ENCODE measurements at places on chromosomes 12 and 14.

DNA sequence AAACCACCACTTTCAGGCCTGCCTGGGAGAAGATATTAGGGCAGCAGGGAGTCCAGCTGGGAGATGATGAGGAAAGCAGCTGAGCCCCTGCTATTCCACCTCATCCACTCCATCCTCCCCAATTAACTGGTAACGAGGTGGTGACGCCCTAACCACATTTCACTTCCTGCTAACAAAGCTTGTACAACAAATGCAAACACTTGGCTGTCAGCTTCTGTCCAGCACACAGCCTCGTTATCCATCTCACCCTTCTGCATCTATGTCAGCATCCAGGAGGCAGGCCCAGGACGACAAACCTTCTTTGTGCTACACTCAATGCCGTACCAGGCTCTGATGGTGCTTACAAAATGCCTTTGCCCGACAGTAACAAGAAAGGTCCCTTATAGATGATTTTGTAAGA is 225.4 kb downstream of the APAF1 start:
- DNase-seq: no peak

DNA sequence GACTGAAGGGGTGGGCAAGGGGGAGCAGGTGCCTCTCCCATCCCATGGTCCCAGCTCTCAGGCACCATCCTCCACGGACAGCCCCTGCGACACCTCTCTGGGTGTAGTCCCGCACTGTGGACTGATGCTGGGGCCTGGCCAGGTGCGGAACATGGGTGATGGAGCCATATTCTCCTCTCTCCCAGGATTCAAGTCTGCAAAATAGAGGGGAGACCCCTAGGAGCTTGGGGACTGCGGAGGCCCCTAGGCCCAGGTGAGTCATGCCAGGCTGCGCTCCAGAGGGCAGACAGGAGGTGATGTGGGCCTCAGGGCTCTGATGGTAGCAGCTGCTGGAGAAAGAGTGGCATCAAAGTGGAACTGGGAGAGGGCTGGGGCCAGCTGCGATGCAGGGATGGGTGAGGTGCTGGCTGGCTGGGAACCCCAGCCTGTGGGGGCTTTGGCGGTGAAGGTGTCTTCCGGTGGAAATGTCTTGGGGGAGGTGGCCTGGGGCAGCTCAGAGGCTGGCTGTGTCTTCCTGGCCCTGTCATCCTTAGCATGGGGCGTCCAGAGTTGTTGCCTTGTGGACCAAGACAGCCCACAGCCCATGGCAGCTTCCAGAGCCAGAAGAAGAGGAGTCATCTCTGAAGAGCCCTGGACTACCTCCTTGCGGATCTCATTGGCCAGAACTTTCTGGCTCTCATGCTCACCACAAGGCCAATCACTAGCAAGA is 149.1 kb downstream of the KIF26A start:
- DNase-seq: no peak

DNA sequence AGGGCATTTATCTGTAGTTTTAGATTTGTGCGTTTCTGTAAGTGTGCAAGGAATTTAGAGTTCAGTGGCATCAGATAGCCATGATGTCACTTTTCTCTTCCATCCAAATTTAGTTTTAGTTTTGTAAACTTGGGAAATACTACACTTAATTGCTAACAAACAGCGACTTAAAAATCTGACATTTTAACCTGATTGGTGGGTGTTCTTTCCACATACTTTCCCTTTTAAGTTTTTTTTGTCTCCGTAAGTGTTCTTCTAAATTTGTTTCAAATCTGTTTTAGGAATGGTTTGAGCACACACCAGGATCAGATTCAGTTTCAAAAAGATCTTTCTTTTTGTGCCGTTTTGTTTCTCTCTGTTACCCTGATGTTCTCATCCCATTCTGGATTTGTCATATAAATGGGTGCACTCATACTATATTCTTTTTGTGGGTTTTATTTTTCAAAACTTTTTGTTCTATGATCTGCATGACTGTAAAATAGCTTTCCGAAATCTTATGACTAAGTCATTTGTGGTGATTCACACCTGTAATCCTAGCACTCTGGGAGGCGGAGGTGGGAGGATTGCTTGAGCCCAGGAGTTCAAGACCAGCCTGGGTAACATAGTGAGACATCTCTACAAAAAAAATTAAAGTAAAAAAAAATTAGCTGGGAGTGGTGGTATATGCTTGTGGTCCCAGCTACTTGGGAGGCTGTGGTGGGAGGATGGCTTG is 58.9 kb downstream of the FBXO34 start:
- no peak for DNase-seq

- no peak for DNase-seq
Observed at GRCh38 chr12:130338794-130339601, 1.3 kb downstream of the PIWIL1 start.

DNA sequence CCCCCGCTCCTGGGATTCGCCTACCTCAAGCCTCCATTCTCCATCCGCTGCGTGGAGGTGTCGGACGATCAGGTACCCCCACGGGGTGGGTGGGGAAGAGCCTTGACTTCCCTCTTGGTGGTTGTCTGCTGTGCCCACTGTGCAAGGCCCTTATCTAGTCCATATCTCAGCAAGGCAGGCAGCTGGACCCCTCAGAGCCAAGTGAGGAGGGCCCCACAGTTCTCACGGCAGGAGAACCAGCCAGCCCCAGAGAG is 39.9 kb downstream of the MMAB start:
- DNase-seq: no peak

- no peak for DNase-seq
Observed at GRCh38 chr12:47832263-47832933, 12.7 kb upstream of the HDAC7 start.

DNA sequence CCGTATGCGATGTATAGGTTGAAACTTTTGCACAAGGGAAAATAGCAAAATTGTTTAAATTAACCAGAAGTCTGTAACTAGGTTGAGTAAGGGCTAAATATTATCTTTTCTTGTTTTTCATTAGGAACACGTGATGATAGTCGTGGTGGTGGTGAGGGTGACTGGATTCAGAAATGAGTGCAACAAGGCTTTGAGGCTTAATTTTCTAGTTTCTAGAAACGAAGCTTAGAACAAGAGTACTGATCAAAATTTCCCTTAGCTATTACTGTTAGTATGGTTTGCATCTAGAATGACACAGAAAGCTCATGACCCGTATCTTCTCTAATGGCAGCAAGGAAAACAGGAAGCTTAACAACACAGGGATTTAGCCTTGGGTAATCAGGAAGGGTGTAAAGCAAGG is 7.0 kb downstream of the SLIRP start:
- DNase-seq: no peak

DNA sequence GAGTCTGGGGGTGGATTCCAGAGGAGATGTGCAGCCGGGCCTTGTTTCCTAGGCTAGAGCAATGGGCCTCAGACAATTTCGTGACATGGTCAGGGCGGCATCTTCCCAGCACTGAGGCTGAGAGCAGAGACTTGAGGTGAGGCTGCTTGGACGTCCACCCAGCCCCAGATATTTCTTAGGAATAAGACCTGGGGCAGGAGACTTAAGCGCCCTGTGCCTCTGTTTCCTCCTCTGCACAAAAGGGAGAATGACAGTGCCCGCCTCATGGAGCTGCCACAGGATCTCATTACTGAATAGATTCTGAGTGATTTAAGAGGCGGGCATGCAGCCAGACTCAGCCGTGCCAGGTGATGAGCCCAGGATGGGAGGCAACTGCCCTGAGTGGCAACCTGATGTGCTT is 297.9 kb upstream of the SFSWAP start:
- no peak for DNase-seq

DNA sequence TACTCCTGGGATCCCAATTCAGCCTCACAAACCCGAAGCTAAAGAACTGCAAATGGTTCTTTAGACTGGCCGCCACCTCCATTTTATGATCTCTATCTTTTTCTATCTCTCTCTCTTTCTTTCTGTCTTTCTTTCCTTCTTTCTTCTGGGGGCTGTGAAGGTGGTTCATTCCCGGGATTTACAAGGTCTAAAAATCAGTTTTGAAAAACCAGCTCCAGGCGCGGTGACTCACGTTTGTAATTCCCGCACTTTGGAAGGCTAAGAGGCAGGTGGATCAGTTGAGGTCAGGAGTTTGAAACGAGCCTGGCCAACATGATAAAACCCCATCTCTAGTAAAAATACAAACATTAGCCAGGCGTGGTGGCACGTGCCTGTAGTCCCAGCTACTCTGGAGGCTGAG is 67.2 kb upstream of the VASH1 start:
- no peak for DNase-seq

GRCh38 chr12:53093777-53094393 is 3.6 kb upstream of the IGFBP6 start:
- DNase-seq: no peak

DNA sequence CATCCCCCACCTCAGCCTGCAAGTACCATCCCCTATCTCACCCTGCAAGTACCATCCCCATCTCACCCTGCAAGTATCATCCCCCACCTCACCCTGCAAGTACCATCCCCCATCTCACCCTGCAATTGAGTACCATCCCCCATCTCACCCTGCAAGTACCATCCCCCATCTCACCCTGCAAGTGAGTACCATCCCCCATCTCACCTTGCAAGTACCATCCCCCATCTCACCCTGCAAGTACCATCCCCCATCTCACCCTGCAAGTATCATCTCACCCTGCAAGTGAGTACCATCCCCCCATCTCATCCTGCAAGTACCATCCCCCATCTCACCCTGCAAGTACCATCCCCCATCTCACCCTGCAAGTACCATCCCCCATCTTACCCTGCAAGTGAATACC is 45.0 kb downstream of the ZC3H14 start:
- no peak for DNase-seq

DNA sequence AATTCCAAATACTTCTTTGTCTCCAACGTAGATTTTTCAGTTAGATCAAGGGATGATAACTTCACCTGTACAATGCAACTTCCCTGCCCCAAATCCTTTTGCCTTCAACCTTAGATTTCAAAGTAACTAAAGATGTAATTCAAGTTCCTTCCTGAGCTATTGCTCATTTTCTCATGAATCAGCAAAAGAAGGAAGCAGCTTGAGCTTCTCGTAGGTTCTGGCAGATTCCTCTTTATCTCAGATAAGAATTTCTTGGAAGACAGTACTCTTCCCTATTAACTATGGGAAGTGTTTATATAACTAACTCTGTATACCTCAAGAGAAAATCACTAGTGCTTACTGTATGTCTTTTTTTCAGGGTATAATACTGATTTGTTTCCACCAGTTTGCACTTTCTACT is 203.8 kb downstream of the RASSF9 start:
- no peak for DNase-seq

DNA sequence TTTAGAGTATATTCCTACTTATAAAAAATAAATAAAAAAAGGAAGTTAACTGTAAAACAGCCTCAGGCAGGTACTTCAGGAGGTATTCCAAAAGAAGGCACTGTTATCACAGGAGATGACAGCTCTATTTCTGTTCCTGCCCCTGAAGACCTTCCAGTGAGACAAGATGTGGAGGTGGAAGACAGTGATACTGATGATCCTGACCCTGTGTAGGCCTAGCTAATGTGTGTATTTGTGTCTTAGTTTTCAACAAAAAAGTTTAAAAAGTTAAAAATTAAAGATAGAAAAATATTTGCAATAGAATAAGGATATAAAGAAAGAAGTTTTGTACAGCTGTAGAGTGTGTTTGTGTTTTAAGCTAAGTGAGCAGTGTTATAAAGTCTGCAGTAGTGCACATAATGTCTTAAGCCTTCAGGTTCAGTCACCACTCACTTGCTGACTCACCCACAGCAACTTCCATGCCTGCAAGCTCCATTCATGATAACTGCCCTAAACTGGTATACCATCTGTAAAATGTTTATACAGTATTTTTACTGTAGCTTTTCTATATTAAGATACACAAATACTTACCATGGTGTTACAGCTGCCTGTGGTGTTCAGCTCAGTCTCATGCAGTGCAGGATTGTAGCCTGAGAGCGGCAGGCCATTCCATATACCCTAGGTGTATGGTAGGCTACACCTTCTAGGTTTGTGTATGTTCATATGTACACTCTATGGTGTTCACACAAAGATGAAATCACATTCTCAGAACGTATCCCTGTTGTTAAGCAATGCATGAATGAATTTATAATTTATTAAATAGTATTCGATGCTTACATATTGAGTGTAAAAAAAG is 121.1 kb downstream of the ANO6 start:
- no peak for DNase-seq

DNA sequence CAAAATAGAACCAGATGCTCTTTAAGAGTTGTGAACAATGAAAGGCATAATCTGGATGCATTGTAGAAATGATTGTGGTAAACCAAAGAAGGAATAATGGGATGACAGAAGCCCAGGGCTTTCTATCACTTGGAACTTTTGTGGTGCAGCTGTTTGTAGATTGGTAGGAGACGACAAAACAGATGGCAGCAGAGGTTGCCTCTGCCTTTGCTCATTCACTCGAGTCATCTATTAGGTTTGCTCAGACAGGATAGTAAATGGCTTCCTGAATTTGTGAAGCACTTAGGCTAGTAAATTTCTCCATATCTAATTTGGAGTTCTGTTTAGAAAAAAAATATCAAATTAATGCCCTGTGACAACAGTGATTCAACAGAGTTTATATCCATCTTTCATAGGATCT is 78.4 kb downstream of the FGD4 start:
- DNase-seq: no peak

DNA sequence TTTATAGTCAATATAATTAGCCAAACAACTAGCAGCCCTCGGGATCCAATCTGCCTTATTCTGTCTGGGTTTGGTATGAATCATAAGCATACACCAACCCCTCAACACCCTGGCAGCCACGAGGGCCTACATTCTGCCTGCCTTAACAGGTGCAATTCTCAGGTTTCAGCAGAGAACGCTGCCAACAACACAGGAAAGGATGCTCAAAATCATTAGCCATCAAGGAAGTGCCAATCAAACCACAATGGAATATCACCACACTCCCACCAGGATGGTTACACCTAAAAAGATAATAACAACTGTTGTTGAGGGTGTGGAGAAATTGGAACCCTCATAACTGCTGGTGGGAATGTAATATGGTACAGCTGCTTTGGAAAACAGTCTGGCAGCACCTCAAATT is 122.8 kb downstream of the TTC7B start:
- DNase-seq: no peak

DNA sequence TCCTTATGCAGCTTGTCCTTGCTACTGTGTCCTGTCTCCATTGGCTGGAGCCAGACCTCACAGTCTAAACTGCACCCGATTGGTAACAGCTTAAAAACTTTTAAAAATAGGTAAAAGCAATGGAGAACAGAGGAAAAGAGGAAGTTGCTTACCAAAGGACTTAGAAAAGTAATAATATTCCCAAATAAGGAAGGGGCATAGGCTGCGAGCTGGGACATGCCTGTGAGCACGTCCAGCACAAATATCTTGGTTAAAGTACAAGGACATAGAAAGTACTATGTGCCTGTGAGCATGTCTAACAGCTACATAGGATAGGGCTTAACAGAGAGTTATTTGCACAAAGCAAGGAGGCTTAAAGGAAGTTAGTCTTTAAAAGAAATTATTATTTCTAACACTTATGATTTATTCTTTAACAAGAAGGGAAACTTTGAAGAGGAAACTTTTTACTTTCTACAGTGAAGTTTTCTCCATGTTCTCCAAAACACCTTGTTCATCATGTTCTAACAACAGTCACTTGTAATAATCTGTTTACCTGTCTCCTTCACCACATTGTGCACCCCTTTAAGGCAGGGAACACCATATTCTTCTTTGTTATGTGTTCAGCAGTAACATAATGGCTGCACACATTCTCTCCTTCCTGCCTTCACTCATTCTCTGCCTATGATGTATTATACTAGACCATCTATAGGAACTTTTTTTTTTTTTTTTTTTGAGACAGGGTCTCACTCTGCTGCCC is 9.8 kb upstream of the UBE2N start:
- no peak for DNase-seq

GRCh38 chr12:47312147-47312546 is 232.4 kb upstream of the AMIGO2 start:
- DNase-seq: no peak

GRCh38 chr12:24902511-24903328 is 46.2 kb downstream of the BCAT1 start:
- no peak for DNase-seq

GRCh38 chr12:59660148-59660547 is 64.3 kb downstream of the SLC16A7 start:
- no peak for DNase-seq
